ENCODE measurements at places on chromosomes 12 and 14. TPM values are rescaled to one million over a fixed set of nuclear protein-coding genes. Genes with fewer than 3 reads are reported as not detected.

TMEM119 gene
- total RNA-seq = 0.28 TPM

GRCh38 chr12:13373131-13373530 is 176.6 kb downstream of the EMP1 start:
- no peak for DNase-seq

GRCh38 chr12:26292596-26292995 is 97.2 kb downstream of the SSPN start:
- no peak for DNase-seq

- no peak for DNase-seq
Measured at GRCh38 chr12:91119089-91119488, 7.8 kb upstream of the LUM start.

GRCh38 chr12:102618197-102618877 is 138.0 kb upstream of the IGF1 start:
- DNase-seq = no peak

DNA sequence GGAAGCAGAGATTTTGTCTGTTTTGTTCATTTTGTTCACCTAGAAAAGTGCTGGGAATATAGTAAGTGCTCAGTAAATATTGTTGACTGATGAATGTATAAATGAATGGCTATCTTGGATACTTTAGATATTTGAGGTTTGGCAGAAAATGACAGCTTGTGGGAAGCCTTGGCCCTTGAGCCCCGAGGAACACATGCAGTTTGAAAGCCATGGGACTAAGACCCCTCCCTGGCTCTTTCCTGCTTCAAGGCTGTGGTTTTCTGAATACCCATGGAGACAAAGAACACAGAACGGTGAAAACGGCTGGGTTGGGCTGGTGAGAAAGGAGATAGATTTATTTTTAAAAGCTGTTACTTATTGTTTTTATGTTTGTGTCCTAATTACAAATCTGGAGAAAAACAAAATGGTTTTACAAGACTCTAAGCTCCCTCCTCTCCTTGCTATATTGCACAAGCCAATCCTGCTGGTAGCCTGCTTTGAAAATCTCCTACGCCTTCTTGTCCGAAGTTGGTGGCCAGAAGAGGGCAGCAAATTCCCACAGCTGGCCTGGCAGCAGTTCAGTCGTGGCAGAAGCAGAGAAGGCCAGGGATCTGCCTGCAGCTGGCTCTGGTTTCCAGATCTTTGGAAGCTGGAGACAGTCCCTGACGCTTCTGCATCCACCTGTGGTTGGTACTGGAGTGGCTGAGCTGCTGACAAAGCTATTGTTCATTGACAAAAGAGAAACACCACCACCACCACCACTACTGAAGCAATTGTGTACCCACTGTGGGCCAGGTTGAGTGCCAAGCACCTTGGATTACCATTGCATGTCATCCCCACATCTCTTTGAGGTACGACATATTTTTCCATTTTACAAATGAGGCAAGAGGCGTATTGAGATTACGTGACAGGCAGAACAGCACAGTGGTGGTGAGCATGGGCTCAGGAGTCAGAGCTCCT is 5.2 kb upstream of the KRT85 start:
- DNase-seq = peak; percentile 76

DNA sequence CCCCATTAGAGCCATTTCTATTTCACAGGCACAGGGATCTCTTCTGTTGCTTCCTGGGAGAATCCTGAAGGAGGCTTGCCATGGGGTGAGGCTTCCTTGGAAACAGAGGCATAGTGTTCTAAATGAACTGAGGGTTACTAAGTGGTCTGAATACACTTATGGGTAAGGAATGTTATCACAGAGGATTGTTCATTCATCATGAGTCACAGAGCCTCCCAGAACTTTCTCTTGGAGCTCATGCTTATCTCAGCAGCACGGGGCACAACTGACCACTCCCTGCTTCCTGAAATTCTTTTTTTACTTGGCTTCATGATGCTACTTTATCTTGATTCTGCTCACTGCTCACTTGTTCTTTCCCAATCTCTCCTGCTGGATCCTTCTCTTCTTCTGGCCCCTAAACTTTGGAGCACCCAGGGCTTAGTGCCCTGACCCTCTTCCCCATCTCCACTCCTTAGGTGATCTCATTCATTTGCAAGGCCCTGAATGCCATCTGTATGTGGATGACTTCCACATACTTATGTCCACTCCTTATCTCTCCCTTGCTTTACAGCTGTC is 57.9 kb downstream of the ANO6 start:
- no peak for DNase-seq

GLIPR1L1 gene
- not detected for total RNA-seq

MANSC4 gene
- total RNA-seq = not detected

GRCh38 chr14:69532561-69533340 is 41.9 kb downstream of the CCDC177 start:
- no peak for DNase-seq

- no peak for DNase-seq
Measured at GRCh38 chr14:62885451-62885850, 159.8 kb downstream of the KCNH5 start.

GRCh38 chr12:19962192-19962591 is 406.1 kb upstream of the PDE3A start:
- no peak for DNase-seq

DNA sequence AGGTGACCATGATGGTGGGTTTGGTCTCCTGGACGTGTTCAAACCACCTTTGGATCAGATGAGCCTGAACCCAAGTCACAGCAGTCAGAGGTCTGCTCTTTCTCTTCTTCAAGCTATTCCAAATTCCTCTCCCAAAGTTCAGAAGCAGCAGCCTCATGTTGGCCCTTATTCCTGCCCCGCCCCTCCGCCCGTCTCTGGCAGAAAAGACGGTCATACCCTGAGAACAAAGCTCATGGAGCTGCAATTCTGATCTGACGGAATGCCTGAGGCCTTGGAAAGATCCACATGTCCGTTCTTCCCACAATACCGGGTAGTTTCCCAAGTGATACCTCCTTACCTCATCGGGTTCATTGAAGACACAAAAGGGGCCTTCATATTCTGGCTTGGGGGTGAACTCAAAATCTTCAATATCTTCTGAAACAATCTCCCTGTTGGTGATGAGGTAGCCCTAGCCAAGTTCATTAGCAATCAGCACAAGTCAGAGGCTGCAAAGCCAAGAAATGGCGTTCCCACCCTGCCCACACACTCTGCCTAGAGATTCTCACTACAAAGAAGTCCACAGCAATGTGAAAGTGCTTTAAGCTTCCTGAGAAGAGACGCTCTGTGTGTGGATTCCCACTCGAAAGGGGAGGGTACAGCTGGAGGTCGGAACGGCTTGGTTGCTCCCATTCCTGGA is 11.2 kb downstream of the POLE start:
- DNase-seq = no peak

- no peak for DNase-seq
Measured at GRCh38 chr12:19533567-19533966, 94.3 kb downstream of the AEBP2 start.

GRCh38 chr12:102746963-102747362 is 170.1 kb downstream of the PAH start:
- DNase-seq = no peak

GRCh38 chr12:100266585-100266834 is 369 bp downstream of the DEPDC4 start:
- peak; percentile 96 for DNase-seq

ESR2 gene
- 0.26 TPM for total RNA-seq

DNA sequence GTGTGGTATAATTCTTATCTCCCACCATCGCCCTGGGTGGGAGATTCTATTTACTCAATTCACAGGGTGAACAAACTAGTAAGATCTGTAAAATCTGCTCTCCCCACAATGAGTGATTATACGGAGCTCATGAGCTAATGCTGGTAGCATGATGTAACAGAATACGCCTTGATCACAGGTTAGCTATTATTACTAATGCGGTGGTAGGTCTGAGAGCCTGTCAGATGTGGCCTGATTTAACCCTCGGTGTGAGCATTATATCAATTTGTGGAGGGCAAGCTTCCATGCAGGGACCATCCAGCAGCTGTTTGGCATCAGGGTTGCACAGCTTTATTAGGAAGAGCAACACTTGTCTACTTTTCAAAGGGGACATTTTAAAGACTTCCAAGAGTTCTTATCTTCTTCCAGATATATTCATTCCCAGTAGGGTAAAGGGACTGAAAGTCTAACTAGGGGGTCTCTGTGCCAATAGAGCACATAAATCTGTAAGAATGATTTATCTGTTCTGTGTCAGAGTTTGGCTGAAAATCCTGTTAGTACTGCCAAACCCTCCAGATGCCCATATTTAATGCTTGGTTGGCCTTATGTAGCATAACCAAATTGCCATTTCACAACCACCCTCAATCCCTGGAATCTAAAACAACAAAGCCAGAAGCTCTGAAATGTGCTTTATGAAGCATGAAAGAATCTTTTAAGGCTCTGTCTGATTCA is 18.7 kb downstream of the TSHR start:
- no peak for DNase-seq

COA8 gene
- total RNA-seq = 41.7 TPM

WIF1 gene
- total RNA-seq = not detected

IL31 gene
- 2.1 TPM for total RNA-seq

GRCh38 chr14:50678163-50678562 is 10.1 kb upstream of the SAV1 start:
- no peak for DNase-seq

DNA sequence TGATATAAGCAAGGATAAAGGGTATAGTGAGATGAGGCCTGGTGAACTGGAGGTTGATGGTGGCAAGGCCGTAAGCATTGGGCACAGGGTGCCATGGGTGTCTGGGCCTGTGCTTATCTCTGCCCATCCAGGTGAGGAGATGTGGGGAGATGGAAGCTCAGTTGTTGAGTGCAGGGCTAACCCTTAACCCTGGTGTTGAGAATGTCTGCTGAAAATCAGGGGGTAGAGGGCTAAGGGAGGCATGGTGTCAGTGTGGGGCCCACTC is 86.1 kb downstream of the SYNE2 start:
- no peak for DNase-seq

GRCh38 chr14:76812093-76812421 is 625 bp downstream of the ANGEL1 start:
- DNase-seq = no peak

- no peak for DNase-seq
Measured at GRCh38 chr12:89733579-89734201, 25.1 kb upstream of the ATP2B1 start.

LRIG3 gene
- 0.09 TPM for total RNA-seq

DNA sequence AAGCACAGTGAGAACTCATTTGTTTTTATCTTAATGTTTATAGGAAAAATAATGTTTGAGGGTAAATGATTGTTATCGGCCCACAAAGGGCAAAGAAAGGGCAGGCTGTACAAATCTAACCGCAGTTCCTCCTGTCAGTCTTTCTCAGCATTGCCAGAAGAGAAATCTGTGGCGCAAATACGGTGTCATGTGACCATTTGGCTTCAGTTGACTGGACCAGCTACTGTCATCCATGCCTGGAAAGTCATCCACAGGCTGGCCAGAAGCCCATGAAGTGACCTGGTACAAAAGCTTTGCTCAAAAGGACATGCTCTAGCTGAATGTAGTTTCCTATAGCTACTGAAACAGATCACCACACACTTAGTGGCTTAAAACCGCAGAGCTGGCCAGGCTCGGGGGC is 43.6 kb downstream of the HCAR2 start:
- no peak for DNase-seq

DNA sequence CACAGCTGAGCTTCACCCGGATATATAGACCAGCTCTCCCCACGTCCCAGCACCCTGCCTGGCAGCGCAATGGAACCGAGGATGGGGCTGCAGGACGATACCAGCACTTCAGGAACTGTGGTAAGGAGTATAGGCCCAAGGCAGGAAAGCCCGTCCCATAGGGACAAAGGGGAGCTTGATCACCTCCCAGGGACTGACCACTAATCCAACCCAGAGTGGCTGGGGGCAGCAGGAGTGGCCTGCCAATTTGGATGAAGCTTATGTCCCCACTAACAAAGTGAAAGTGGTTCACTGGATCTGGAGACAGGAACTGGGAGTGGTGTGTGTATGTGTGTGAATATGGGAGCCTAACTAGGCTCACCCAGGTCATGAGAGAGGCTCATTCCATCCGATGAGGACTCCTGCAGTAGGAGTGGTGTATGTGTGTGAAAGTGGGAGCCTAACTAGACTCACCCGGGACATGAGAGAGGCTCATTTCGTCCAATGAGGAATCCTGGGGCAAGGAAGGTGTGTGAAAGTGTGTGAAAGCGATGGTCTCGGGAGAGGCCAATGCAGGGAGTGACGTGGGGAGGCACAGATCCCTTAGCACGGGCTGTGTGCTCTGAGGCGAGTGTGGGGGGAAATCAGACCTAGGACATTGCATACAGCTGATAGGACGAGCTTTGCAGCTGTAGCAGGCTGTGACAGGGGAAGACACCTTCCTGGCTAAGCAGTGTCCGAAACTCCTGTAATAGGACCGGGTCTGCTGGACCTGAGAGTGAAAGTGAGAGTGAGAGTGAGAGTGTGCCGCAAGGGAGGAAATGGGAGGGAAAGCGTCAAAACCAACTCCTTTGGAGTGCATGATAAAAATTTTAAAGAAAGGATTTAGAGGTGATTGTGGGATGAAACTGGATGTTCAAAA is 25.7 kb downstream of the KLRK1 start:
- DNase-seq = peak; percentile 38

CLEC4A gene
- not detected for total RNA-seq

Data from activated CD4-positive, alpha-beta T cell treated with anti-CD3 and anti-CD28 coated beads for 36 hours (primary cell).